ENCODE measurements at places on chromosomes 16 and 17.

DNA sequence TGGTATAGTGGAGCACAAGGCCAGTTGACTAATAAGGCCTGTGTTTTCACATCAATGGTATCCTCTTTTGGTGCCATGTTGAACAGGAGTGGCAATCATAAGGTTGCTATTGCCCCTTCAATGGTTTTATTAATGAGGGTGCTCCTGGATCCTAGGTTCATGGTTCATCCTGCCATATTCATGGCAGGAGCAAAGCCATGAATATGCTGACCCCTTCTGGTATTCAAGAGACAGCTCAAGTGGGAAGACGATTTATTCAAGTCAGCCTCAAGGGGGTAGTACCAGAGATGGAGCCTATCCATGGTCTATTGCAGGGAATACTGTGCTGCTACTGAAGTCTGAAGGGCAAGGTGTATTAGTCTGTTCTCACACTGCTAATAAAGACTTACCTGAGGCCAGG lies 2.6 kb downstream of the ABCA9 start:
- no peak for DNase-seq

DNA sequence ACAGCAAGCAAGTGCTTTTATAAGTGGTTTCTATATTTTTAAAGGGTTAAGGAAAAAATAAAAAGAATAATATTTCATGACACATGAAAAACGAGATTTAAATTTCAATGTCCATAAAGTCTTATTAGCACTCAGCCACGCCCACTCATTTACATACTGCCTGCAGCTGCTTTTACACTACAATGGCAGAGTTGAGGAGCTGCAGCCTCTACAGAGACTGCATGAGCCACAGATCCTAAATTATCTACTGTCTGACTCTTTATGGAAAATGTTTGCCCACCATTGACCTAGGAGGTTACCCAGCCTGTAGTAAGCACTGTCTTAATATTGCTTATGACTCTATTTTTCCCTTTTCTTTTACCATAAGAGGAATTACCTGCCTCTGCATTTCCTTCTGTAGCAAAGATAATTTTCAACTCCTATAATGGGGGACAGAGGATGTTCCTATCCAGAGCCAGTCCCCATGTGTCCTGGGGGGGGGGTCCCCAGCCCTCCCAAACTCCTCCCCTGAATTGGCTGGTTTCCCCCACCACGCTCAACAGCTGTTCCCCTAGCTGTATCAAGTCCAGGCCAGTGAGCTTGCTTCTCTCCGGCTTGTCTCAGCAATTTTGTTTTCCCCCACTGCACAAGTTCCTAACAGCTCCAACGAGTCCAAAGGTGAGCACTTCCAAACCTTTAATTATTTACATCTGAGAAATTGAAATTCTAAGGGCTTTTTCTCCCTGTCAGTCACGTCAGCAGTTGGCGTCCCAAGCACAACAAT lies 139.4 kb upstream of the ERCC4 start:
- no peak for DNase-seq

GRCh38 chr17:77864234-77865111 lies 94.0 kb upstream of the TNRC6C start:
- DNase-seq, result no peak

DNA sequence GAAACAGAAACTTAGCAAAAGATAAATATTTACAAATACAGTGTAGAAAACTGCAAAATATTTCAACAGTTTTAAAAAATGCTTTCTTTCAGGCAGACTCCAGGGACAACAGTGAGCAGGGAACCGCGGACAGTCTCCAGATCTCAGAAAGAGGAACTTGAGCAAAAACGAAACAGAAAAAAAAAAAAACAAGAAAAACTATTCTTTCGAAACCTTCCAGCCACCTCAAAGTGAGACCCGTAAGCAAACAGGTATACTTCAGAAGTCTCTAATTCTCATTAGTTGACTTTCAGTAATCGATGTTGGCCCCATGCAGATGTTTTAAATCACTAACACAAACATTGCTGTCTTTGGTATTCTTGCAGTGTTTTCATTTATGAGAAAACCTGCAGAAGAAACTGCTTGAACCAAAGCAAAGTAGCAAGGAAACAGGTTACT lies 15.7 kb upstream of the CCL1 start:
- no peak for DNase-seq

- peak; percentile 45 for DNase-seq
Measured at GRCh38 chr17:41511116-41511515, 5.7 kb upstream of the KRT13 start.

- no peak for DNase-seq
Measured at GRCh38 chr17:76993651-76994050, 125.4 kb downstream of the MGAT5B start.

- DNase-seq, result no peak
Measured at GRCh38 chr17:80095844-80096475, 5.4 kb upstream of the GAA start.

GRCh38 chr17:70053241-70054234 lies 21.5 kb upstream of the KCNJ16 start:
- no peak for DNase-seq

- no peak for DNase-seq
Measured at GRCh38 chr17:28711723-28712031, at the start of gene PROCA1. Gene PROCA1, minus strand, starts transcription at chr17:28711888. Its CDS starts 228 bp downstream, at chr17:28711660.

DNA sequence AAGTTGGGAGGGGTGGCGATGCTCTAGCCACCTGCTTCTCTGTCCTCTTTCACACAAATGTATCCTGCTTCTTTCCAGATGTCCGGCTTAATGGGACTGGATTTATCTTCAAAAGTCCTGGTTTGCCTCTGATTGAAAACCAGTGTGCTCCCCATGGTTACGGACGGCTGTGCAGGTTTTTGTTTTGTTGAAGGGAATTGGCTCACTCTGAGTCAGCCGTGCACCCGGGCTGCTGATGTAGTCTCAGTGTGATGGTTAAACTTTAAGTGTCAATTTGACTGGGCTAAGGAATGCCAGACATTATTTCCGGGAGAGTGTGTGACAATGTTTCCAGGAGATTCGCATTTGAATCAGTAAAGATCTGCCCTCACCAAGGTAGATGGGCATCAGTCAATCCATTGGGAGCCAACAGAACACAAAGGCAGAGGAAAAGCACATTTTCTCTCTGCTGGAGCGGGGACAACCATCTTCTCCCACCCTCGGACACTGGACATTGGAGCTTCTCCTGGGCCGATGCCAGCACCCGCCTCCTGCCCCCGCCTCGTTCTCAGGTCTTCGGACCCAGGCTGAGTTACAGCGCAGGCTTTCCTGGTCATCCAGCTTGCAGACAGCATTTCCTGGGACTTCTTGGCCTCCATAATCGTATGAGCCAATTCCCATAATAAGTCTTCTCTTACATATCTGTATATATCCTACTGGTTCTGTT lies 126.9 kb upstream of the TNRC6C start:
- no peak for DNase-seq

DNA sequence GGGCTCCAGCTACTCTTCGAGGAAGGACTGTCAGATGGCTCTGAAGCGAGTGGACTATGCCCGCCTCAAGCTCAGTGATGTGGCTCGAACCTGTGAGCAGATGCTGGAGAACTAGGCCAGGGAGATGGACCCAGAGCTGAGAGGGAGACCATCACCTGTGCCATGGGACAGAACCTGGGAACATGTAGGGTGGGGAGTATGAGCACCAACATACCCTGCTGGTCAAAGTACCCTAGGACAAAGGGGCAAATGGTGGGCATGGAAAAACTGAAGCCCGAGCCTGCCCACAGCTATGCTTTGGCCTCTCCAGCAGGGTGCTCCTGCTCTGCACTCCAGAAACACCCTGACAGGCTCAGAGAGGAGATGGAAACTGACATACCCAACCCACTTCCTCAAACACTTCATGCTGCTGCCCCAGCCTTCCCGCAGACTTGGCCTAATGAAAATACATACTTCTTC lies 1.9 kb downstream of the MED11 start:
- no peak for DNase-seq

- no peak for DNase-seq
Measured at GRCh38 chr17:57260325-57261083, 4.2 kb downstream of the MSI2 start.

- no peak for DNase-seq
Measured at GRCh38 chr17:31918701-31919128, 17.2 kb upstream of the UTP6 start.

GRCh38 chr16:23754594-23755483 lies at the start of gene CHP2:
Gene CHP2, plus strand, starts transcription at chr16:23755026. Its CDS starts 24 bp downstream, at chr16:23755050.
- DNase-seq, result peak; percentile 33

- DNase-seq, result no peak
Measured at GRCh38 chr16:82135844-82136243, 34.2 kb downstream of the MPHOSPH6 start.

DNA sequence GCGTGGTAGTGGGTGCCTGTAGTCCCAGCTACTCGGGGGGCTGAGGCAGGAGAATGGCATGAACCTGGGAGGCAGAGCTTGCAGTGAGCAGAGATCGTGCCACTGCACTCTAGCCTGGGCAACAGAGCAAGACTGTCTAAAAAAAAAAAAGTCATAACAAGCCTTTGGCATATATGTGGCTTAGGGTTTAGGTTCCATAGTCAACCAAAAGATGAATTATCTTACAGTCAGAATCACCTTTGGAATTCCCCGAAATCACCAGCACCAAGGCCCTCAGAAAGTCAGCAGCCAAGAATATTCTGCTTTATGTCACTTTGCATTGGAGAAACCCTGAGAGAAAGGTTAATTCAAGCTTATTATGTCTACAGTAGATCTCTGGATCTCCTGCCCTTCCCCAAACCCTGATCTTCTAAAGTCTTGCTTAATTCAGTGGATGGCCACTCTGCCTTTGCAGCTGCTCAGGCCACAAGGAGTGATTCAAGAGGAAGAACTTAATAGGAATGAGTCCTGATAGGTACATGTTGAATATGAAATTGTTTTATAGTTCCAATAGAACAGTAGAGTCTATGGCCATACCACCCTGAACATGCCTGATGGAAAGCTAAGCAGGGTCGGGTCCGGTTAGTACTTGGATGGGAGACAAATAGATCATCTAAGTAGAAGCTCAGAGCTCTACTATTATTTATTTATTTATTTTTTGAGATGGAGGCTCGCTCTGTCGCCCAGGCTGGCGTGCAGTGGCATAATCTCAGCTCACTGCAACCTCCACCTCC lies 196.0 kb upstream of the CACNG5 start:
- no peak for DNase-seq

DNA sequence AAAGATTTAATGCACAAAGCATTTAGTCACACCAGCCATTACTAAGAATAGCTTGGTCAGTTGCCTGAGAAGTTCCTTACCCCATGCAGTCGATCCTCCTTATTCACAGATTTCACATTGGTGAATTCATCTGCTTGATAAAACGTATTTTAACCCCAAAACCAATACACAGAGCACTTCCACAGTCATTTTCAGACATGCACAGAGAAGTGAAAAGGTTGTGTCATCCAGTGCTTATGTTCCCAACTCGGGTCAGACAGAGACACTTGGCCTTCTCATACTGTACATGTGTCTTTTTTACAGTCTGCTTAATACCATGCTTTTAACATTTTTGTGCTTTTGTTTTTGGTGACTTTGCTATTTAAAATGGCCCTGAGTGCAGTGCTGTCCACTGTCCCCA lies 219.7 kb downstream of the SPECC1 start:
- DNase-seq, result no peak

DNA sequence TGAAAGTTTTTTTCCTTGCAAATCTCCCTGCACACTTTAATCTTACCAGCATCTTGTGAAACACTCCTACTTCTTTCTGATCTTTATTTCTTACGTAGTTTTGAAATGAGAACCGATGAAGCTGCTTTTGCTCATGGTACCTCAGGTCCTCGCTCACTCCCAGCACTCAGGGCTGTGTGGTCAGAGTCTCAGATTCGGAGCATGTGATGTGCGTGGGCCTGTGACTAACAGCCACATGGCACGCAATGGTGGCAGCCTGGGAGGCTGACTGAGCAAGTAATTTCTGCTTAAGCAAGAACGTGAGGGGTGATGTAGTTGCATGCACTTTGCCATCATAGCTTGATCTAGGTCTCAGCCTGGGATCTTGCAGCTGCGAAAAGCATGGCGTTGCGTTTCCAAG lies 624.3 kb downstream of the MAF start:
- no peak for DNase-seq

DNA sequence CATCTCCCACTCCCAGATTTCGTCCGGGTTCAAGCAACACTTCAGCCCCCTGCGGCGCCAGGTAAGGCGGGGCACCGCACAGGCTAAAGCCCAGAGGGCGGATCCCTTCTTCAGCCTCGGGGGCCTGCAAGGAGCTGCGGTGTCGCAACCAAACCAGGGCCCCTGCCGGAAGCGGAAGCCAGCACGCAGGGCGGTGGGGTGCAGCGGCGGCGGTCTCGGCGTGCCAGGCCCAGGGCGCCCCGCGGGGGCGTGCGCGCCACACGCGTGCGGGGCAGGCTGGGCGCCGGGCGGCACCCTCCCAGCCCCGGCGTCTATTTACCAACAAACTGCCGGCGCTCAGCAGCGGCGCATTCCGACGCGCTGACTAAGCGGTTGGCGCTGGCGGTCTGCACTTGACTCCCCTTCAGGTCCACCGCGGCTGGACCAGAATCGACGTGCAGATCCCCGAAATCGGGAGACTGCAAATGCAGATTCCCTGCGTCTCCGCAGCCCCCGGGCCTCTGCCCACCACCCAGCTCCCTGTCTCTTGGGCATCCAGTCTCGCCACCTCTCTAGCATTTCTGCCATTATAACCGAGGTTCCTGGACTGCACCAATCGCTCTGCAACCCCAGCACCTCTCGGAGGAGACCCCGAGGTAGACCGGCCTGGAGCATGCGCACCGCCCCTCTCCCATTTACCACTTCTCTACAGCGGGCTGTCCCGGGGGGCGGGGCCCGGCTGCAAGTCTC lies 421 bp upstream of the DLX4 start:
- peak; percentile 36 for DNase-seq

GRCh38 chr16:78183437-78184237 lies 84.2 kb downstream of the WWOX start:
- DNase-seq, result peak; percentile 53

DNA sequence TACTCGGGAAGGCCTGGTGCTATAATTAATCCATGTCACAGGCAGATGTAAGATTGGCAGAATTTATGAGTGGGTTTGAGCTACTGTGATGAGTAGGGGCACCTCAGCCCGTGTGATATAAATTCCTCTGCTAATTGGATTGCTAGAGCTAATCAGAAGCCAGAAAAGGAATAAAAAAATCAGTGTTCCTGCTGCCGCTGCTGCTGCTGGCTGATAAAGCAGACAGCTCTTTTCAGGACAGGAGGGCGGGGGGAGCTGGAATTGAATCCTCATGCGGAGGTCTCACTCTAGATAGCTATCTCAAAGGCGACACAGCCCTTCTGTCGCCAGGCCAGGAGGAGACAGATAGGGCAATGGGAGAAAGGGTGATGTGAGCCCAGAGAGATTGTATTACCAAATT lies 182.7 kb upstream of the ZFHX3 start:
- no peak for DNase-seq
